ENCODE measurements at places on chromosomes 3 and 15.

DNA sequence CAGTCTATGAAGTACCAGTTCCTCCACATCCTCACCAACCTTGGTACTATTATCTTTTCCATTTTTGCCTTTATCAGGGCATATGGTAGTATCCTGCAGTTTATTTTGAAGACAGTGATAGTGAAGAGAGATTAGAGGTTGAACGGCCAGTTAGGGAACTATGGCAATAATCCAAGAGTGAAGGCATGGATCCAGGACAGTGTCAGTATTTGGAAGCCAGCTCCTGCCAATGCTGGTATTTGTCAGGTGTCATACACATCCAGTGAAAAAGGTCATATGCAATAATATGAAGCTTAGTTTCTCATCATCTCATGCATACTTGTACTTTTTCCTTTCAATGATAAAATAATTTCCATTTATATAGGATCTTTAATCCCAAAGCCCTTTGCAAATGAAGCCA, 56.8 kb upstream of the KCNMB2 start:
- no peak for DNase-seq

DNA sequence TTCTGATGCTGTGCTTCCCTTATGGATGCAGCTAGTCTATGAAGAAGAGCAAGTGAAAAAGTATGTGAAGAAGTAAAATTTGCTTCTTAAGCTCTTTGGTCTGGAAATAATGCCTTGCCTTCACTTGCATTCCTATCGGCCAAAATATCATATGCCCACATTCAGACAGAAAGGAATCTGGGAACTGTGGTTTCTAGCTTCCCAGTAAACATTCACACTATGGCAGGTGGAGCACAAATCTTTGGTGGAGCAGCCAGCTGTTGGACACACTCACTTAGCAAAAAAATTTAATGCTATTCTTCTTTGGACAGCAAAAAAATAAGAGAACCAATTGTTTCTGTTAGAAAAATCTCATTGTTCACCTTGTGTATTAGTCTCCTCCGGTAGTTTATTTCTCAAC, 12.3 kb upstream of the COL6A6 start:
- no peak for DNase-seq

GRCh38 chr3:67587811-67588210, 66.6 kb downstream of the SUCLG2 start:
- DNase-seq: no peak

DNA sequence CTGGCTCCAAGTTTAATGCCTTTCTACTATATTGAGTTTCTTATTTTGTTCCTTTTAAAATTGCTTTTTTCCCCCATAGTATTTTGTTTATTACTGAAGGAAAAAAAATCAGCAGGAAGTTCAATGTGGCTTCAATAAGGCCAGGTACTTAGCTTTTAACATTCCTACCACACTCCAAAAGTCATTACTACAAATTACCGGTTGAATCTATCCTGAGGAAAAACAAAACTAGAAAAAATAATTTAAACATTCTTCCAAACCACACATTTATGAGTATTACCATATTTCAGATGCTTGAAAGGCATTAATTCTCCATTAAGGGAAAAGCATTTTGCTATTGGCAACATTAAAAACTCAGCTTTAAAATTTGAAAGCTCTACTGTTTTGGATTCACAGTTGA, 20.2 kb upstream of the TNFSF10 start:
- no peak for DNase-seq

DNA sequence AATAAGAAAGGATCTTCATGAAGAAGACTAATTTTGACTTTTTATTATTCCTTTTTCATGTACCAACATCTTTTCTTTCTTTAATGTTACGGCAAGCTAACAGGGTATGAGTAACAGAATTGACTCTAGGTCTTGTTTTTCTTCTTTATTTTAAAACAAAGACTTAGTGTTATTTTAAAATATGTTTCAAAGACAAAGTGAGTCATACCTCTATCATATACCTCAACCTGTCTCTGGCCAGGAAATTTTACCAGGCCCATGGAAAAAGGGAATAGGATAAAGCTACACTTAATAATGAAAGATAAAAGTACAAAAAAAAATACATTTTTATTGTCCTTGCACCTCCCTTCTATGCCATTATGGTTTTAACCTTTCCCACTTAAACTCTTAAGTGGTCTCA, 57.4 kb downstream of the ZNF148 start:
- DNase-seq: no peak

GRCh38 chr3:128730471-128730870, 4.5 kb downstream of the RAB7A start:
- no peak for DNase-seq

- DNase-seq: peak; percentile 23
These were observed 120.9 kb downstream of the SAMMSON start for GRCh38 chr3:70120357-70120966.

DNA sequence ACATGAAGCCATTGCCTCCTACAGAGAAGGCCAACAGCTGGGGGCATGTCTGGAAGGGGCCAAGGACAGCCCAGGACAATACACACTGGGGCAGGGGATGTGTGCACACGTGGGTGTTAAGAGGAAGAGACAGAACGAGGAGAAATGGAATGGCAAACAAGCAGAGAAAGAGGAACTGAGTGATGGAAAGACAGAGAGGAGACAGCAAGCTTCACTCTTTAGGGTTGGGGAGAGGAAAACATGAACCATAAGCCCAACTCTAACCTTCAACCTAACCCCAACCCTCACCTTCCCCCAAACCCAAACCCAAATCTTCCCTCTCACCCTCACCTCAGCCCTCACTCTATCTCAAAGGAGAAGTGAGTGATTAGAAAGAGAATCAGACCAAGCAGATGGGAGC, 11.9 kb upstream of the PARL start:
- no peak for DNase-seq

DNA sequence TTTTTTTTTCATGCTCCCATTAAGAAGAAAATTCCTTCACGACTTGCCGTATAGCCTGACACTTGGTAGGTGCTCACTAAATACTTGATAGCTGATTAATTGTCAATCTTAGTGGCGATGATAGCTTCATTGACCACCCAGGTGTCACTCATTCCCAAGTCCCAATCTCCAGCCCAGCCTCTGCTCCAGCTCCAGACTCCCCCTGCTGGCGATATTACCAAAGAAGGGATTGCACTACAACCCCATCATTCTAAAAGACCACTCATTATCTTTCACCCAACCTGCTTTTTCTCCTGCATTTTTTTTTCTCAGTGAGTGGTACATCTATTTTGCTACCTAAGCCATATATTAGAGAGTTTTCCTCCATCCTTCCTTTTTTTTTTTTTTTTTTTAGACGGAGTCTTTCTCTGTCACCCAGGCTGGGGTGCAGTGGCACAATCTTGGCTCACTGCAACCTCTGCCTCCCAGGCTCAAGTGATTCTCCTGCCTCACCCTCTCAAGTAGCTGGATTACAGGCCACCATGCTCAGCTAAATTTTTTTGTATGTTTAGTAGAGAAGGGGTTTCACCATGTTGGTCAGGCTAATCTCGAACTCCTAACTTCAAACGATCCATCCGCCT, 19.5 kb upstream of the COMMD2 start:
- DNase-seq: no peak

DNA sequence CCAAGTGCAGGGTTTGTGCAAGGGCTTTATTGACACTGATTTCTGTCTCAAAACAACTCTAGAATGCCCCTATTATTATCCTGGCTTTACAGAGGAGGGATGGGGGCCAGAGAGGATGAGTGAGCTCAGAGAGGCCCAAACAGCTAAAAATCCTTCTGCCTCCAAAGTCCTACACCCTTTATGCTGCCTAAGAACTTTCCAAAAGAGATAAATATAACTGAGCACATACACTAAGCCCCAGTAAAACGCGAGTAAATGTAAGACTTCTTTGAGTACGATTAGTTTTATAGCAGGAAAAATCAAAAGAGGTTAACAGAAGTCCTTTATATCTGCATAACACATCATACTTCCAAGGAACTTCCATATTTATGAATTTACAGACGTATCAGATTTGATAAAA, 149.1 kb downstream of the CTNNB1 start:
- DNase-seq: no peak

DNA sequence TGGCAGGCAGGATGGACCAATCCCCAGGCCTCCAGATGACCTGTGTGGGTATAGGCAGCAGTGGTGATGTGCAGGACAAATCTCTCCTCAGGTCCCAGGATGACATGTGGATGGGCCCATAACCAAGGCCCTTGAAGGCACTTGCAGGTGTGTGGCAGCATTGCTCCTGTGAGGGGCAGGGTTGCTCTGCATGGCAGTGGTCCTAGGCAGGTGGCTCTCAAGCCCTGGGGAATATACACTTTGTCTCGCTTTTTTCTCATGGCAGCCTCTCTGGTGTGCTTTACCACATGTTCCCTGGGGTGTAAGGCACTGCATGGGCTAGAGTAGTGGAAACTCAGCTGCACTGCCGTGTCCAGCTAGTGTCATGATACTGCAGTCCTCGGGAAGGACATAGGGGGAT, 503.6 kb downstream of the UNC13C start:
- no peak for DNase-seq

DNA sequence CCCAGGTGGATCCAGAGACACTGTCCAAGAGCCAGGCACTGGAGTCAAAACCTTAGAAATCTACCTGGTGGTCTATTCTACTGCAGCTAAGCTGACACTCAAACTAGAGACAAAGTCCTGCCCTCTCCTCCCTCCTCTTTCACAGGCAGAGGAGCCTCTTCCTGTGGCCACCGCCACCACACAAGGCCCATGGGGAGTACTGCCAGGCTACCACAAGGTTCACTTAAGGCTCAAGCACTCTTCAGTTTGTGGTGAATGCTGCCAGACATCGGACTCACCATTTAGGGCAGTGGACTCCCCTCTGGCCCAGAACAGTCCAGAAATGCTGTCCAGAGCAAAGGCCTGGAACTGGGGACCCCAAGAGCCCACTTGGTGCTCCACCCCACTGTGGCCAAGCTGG, 160.9 kb downstream of the ADAMTS17 start:
- no peak for DNase-seq

- no peak for DNase-seq
These were observed 9.2 kb upstream of the ATP8B4 start for GRCh38 chr15:50128266-50128665.

DNA sequence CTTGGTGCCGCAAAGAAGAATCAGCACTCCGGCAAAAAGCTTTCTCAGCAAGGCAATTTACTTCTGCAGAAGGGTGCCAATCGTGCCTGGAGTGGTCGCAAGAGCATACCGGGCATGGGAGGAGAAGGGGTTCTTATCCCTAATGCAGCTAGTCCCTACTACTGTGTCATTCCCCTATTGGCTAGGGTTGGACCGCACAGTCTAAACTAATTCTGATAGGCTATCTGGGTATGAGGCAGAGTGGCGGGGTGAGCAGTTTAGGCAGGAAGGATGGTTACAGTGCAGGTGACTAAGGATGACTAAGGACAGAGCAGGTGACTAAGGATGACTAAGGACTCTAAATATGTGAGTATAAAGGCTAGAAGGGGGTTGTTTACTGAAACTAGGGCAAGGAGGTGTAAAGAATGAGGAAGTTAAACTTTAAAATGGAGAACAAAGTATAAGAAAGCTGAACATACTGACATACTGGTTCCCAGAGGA, 52.9 kb downstream of the PGBD4 start:
- no peak for DNase-seq

DNA sequence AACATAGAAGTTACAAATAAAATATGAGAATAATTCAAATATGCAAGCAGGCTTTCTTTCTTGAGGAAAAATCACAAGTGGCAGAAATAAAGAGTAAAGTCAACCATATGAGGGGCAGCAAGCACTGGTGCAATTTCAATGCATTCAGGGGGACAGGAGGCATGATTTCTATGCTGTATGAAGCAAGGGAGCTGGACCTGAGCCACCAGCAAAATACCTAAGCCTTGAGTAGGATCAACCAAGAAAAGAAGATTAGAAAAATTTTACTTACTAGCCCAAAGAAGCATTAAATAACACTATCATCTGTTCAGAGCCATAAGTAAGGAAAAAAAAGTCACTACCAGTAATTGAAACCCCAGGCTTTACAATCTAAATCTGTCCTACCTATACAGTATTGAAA, 6.3 kb downstream of the ADGRG7 start:
- DNase-seq: no peak

- DNase-seq: no peak
These were observed 106.9 kb upstream of the THSD4 start for GRCh38 chr15:71008250-71008870.

- DNase-seq: no peak
These were observed 296 bp downstream of the TPRA1 start for GRCh38 chr3:127590282-127590592.

DNA sequence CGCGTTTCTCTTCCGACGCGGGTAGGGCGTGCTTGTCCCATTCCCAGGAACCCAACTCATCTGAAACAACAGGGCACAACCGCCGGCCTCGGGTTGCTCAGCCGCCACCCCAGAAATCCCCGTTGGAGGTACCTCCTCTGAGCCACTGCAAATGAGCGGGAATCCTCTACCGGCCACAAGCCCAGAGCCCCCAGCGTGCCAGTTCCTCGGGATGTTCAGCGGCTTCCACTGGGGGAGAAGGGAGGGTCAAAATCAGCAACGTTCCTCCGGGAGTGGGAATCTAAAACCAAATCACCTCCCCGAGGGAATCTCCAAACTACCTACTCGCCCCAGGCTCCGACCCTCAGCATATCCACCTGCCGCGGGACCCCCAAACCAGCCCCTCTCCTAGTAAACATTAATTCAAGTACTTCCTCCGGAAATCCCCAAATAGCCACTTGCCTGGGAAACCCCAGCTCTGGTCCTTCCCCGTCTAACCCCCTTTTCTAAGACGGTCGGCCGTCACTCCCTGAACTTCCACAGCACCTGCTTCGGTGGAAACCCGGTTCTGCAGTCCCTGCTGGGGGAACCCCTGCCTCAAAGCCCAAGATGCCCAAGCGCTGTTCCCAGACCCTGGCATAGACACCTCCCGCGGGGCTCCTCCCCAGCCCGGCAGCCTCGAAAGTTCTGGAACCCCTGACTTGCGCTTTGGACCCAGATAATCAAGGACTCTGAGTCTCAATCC, 887 bp downstream of the OXTR start:
- no peak for DNase-seq

DNA sequence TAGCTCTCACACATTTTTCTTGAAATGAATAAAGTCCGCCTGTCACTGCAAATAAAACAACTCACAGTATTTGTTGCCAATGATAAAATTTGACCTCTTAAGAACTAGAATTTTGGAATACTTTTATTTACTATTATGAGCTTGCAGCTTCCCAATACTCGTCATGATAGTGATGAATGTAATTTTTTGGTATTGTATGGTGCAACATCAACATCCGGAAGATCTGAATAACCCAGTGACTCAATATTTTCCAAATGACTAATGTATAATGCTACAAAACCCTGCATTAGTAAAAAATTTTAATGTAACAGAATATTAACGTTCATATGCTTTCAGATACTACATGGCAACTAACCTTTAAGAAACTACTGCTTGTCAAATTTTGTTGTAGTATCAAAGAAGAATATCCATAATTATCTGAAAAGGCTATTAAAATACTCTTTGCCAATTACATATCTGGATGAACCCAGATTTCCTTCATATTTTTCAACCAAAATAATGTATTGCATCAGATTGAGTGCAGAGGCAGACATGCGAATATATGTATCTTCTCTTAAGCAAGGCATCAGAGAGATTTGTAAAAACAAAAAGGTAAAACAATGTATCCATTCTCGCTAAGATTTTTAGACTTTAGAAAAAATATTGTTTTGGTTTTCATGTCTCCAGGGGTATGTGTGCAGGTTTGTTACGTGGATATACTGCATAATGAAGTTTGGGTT, 95.3 kb downstream of the IGF2BP2 start:
- DNase-seq: no peak
